ENCODE measurements at places on chromosomes 5 and 9. TPM values are rescaled to one million over a fixed set of nuclear protein-coding genes. Genes with fewer than 3 reads are reported as not detected.

PCDHGA3 gene
- total RNA-seq = not detected

CEMIP2 gene
- 132 TPM for total RNA-seq

RORB gene
- not detected for total RNA-seq

TPRN gene
- 10.6 TPM for total RNA-seq
